ENCODE measurements at places on chromosomes 12 and 14.

DNA sequence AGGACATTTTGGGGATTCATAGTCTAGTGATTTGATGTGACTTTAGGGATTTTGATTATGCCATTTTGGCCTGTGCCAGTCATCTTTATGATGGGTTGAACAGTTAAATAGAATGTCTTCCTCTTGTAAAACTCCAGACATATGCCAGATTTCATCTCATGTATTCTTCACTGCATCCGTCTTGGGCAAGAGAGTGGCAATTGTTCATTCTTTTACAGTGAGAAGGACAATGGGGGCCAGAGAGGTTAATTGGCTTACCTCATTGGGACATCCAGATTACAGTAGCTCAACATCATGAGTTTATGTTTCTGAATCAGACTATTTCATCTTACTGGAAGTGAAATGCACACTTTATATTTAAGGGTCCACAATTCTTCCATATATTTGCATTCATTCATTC is 108.2 kb upstream of the SLC38A2 start:
- DNase-seq, result no peak

- DNase-seq, result no peak
Observed at GRCh38 chr14:105144026-105144665, 24.4 kb downstream of the JAG2 start.

GRCh38 chr14:23183479-23183878 is at the start of gene SLC7A8:
TSS of gene SLC7A8 (minus strand) at chr14:23183660. CDS start at chr14:23182914, 746 bp downstream.
- no peak for DNase-seq

DNA sequence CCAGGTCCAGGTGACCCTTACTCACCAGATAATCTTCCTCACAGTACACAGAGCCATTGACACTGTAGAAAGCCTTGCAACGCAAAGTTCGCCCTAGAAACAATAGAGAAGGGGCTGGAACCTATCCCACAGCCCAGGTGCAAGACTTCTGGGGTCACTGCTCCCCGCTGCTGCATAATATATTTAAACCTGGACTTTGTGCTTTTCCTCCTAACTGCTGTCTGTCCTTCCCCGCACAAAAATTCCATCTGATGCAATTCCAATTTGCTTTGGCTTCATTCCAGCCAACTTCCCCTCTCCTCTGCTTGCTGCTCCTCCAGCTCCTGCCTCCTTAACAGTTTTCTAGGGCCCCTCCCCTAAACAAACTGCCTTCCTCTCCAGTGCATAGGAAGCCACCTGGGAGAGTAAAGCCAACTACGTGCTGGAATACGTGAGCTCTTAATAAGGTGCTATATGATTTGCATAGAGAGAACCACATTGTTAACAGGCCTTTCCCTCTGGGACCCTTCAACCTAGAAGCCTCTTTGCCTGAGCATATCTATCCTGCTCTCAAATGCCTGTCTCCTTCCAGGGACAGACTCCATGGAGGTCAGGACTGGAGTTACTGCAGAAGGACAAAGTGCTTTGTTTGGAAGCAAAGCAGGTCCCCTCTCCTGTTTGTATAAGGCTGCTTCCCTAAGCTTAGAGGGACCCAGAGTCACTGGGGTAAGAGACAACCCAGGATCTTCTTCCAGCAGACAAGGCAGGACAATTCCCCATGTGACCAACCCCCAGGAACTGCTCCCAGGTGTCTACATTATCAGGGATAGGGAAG is 5.5 kb downstream of the AJUBA start:
- no peak for DNase-seq

- DNase-seq, result no peak
Observed at GRCh38 chr12:31366104-31366621, 40.2 kb upstream of the SINHCAF start.
